CD4-positive, alpha-beta T cell treated with Interferon alpha-2 for 1 hour (primary cell): ENCODE measurements at places on chromosomes 1 and 21.

DNA sequence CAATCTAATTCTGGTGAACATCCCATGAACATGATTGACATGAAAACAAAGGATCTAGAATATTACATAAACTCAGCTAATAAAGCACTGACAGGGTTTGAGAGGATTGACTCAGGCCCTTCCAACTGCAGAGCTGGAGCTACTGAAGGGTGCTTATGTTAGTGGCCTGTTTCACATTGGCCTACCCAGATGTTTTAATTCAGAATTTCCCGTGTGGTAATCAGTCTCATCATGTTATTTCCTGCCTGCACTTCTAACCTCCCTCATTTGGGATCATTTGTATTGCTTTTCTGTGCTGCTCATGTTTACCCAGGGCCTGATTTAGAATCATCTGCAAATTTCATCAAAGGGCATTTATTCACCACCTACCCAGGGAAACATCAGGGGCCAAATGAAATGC lies 270.3 kb downstream of the PLPP3 start:
- DNase-seq = no peak

- no peak for DNase-seq
These were observed 225.4 kb downstream of the FOXD2 start for GRCh38 chr1:47663286-47663685.

DNA sequence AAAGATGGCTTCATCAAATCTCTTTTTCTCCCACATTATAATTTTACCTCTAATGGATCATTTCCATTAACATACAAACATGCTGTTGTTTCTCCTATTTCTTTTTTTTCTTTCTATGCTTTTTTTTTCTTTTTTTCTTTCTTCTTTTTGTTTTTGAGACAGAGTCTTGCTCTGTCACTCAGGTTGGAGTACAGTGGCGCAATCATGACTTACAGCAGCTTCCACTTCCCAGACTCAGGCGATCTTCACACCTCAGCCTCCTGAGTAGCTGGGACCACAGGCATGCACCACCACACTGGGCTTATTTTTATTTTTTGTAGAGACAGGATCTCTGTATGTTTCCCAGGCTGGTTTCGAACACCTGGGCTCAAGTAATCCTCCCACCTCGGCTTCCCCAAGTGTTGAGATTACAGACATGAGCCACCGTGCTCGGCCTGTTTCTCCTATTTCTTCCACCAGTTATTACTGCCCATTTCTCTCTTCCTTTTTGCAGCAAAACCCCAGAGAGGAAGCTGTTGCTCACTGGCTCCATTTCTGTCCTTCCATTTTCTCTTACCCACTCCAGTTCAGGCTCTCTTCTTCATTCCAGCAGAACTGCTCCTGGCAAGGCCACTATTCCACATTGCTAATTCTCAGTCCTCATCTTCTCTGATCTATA lies 32.1 kb upstream of the OPRD1 start:
- DNase-seq = no peak

DNA sequence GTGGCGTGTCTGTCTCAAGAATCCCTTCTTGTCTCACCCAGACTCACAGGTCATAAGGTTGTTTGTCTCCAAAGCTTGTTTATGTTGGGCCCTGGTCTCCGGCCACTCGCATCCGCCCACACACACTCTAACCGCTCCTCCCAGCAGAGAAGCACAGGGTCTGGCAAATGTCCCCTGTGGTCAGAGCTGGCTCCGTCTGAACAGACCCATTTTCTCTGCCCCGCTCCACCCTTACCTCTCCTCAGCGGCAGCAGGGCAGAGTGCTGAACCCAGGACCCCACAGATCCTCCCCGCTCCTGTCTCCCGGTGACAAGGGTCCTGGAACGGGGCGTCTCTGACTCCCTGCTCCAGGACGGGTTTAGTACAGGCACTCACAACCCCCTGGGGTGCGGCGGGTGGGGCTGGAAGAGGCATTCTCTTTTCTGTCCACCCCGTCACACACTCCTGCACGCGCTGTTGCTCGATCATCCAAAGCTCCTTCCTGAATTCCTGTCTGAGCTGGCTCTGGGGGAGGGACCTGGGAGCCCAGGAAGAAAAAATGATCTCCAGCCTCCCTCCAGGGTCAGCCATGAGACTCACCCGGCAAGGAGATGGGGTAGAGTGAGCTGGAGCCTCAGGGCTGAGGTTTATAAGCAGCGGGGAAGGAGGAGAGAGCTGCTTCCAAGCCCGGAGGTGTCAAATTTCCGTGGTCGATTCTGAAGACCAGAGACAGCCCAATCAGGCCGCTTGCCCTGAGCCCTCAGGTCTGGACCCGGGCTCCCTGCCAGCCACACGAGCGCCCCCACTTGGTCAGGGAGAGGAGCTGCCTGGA lies at the start of gene S100A13:
S100A13 (minus strand) TSS at position 602 of the 811 bp plus-strand sequence. CDS start 1,033 bp downstream, outside the sequence.
- DNase-seq = no peak

- no peak for DNase-seq
These were observed 84.5 kb upstream of the SAMSN1 start for GRCh38 chr21:14630556-14631069.

- DNase-seq = peak; percentile 31
These were observed 62.7 kb downstream of the CD34 start for GRCh38 chr1:207848234-207848633.

DNA sequence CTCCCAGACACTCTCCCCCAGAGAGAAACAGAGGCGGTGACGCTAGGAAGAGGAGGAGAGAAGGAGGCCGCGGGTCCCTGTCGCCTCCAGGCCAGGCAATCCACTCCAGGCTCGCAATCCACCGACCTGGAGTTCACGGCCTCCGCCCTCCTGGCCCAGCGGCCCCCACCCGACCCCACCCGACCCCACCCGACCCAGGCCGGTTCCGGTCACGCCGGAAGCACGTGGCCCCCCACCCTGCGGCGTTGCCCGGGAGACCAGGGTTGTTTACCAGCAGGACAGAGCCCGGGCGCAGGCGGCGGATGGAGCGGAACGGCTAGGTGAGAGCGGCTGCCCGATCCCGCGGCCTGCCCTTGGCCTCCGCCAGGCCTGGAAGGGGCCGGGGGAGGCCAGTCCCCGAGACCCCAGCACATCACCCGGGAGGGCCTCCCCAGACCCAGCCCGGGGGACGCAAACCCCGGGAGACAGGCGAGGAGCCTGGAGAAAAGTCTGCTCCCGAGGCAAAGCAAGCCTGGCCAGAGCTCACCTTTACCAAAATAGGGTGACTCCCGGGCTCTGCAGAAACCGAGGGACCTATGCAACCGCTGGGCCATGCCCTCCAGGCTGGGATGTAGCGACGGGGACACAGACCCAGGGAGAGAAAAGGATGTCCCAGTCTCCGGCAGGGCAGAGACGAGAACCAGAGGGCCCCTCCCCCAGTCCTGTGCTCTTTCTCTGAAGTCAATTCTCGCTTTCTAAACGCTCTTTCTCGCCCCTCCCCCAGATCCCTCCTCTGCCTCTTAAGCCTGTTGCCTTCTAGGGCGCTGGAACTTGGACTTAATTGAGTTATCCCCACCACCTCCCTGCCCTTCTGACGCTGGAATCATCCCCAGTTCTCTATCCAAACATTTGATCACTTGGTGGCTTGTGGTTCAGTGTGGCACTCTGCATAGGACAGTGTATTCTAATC lies at the start of the genes PLA2G2C and UBXN10:
PLA2G2C (minus strand) TSS at position 685 of the 949 bp plus-strand sequence. CDS start 9,155 bp downstream, outside the sequence.
UBXN10 (plus strand) TSS at position 263 of the 949 bp plus-strand sequence. CDS start 4,466 bp downstream, outside the sequence.
- peak; percentile 66 for DNase-seq

GRCh38 chr1:214548988-214549387 lies 2.4 kb downstream of the PTPN14 start:
- no peak for DNase-seq

DNA sequence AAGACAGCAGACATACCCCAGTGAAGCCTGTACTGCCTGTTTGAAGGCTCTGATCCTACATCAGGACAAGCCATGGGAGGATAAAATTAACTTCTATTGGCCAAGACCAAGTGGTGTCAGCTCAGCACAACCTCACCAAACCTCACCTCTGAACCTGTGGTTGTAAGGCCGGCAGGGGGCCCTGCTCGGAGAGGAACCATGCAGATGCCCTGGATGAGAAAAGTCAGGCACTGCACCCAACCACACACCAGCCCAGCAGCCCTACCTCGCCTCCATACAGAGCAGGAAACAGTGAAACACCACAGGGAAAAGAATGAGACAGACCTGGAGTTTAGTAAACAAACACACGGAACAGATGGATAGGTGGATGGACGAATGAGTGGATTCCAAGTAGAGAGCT lies 70.0 kb upstream of the PAX7 start:
- DNase-seq = no peak

- no peak for DNase-seq
These were observed 216.3 kb upstream of the ADGRL2 start for GRCh38 chr1:81584398-81584797.

DNA sequence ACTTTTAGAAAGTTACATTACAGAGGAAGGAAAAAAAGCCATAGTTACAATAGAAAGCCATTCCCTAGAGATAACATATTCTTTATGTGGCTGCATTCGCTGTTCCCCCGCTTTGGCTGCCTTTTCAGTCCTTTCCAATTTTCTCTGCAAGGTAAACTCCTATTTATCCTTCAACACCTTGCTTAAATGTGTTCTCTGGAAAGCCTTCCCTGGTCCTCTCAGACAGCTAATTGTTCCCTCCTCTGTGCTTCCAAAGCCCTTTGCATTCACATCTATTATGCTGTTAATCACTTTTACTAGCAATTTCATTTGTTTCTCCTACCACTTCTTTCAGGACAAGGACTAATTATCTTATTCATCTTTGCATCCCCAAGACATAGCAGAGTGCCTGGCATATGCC lies 1.6 kb downstream of the PHC2 start:
- no peak for DNase-seq

- DNase-seq = no peak
These were observed 44.0 kb upstream of the DISP3 start for GRCh38 chr1:11434926-11435325.

DNA sequence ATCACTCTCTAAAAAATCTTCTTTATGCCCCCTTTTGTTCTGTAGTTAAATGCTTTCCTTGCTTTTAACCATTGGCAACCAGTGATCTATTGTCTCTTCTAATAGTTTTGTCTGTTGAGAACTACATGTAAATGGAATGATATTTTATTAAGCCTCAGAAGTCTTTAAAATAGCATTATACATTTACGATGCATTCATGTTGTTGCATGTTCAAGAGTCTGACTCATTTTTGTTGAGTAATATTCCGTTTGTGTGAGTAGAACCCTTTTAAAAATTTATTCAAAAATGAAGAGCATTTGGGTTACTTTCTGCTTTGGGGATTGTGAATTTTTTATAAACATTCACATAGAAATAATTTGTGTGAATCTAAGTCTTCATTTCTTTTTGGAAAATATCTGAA lies 1352.9 kb downstream of the NCAM2 start:
- DNase-seq = no peak

- no peak for DNase-seq
These were observed 47.5 kb downstream of the SYDE2 start for GRCh38 chr1:85153149-85153891.

- no peak for DNase-seq
These were observed 407 bp downstream of the IGSF3 start for GRCh38 chr1:116667078-116667574.

GRCh38 chr1:247639381-247639981 lies 34.1 kb downstream of the OR2G3 start:
- peak; percentile 25 for DNase-seq

- DNase-seq = peak; percentile 14
These were observed 37.2 kb downstream of the RIMS3 start for GRCh38 chr1:40627987-40628902.

DNA sequence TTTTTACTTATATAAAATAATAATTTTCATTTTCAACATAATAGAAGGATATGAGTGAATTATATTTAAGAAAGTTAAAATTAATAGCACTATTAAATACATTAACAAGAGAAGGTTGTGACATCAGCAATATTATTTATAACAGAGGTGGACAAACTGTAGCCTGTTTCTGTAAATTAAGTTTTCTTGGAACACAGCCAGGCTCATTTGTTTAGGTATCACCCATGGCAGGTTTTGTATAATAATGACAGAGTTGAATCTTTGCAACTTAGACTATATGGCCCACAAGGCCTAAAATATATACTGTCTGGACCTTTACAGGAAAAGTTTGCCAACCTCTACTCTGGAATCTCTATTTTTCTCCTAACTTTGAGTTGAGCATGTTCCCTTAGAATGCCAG lies 42.8 kb upstream of the CACYBP start:
- DNase-seq = no peak

DNA sequence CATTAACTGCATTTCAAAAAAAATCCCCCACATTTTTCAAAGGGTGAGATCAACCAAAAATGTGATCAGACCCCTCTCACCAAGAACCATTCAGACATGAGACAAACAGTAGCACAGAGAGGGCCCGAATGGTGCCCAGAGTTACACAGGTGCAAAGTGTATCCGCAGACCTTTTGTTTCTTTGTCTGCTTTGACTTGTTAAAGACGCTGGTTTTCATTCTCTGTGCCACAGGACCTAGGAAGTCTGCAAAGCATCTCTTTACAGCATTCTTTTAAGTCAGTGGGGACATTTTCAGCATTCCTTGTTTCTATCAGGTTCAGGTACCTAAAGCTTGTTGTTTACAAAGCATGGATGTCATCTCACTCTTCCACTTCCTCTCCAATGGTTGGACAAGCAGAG lies 87.2 kb upstream of the MAP1LC3C start:
- DNase-seq = no peak

- DNase-seq = no peak
These were observed 3.9 kb downstream of the PGD start for GRCh38 chr1:10402729-10403274.

DNA sequence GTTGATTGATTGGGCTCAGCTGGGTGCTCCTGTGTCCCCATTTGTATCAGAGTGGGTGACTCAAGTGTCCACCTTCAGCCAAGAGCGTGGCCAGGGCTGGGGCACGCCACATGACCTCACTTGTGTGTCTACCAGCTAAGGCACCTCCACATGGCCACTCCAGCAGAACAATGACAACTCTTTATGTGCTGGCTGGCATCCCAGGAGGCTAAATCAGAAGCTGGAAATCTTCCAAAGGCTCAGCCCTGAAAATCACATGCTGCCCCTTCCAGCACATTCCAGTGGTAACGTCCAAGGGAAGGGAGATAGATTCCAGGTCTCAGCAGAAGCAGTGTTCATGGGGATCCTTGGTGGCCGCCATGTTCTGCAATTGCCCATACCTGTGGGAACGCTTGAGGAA lies 585.5 kb downstream of the AJAP1 start:
- DNase-seq = no peak

GRCh38 chr1:26887125-26887524 lies 3.0 kb downstream of the GPN2 start:
- DNase-seq = no peak

GRCh38 chr1:12741946-12742345 lies 4.1 kb upstream of the CFAP107 start:
- DNase-seq = no peak

- DNase-seq = no peak
These were observed 76.4 kb upstream of the MARK1 start for GRCh38 chr1:220451532-220451931.

- DNase-seq = peak; percentile 48
These were observed 29.7 kb upstream of the KIRREL1 start for GRCh38 chr1:157963713-157964112.
